ENCODE measurements at places on chromosomes 16 and 17.
A peak's percentile ranks its signal among the peaks of the same experiment; 100 is the strongest.

DNA sequence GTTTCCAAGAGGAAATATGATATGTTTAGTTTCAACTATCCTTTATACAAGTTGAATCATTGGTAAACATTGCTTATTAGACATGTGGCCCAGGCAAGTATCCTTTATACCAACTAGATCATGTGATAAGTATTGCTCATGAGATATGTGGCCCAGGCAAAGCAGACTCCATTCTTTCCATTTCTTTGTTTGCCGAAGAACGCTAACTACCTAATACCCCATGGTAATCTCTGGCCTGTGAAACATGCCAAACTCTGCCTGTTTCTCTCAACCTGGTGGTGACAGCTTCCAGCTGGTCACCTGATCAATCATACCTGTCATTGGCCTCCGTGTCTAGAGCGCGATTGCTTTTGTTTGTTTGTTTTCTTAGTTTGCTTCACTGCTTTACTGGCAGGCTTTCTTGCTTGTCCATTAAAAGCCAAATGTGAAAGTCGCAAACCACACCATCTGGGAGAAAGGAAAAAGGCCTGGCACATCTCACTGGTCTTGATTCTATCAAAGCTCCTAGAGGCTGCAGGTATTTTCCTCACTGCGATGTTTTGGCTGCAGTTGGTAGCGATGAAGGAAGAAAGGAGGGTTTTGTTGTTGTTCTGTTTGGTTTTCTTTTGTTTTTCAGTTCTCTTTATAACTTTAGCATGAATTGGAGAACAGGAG, 686.2 kb downstream of the KCNJ2 start:
- DNase-seq, result no peak

GRCh38 chr17:32672711-32673110, 185.9 kb downstream of the CDK5R1 start:
- DNase-seq, result no peak

- no peak for DNase-seq
Observed at GRCh38 chr16:10847176-10847575, 28.6 kb upstream of the TVP23A start.

DNA sequence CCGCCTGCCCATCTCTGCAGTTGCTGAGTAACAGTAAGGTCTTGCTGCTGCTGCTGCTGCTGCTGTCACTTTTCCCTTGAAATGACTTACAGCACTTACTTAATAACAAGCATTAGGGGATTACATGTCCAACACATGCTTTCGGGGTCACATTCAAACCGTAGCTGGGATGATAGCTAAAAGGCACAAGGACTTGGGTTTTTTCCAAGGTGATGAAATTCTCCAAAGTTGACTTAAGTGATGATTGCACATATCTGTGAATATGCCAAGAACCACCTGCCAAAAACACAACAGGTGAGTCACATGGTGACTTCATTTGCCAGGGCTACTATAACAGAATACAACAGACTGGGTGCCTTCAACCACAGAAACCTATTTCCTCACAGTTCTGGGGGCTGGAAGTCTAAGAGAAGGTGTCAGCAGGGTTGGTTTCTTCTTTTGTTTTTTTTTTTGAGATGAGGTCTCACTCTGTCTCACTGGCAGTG, 121.9 kb upstream of the TNRC6C start:
- DNase-seq, result no peak

DNA sequence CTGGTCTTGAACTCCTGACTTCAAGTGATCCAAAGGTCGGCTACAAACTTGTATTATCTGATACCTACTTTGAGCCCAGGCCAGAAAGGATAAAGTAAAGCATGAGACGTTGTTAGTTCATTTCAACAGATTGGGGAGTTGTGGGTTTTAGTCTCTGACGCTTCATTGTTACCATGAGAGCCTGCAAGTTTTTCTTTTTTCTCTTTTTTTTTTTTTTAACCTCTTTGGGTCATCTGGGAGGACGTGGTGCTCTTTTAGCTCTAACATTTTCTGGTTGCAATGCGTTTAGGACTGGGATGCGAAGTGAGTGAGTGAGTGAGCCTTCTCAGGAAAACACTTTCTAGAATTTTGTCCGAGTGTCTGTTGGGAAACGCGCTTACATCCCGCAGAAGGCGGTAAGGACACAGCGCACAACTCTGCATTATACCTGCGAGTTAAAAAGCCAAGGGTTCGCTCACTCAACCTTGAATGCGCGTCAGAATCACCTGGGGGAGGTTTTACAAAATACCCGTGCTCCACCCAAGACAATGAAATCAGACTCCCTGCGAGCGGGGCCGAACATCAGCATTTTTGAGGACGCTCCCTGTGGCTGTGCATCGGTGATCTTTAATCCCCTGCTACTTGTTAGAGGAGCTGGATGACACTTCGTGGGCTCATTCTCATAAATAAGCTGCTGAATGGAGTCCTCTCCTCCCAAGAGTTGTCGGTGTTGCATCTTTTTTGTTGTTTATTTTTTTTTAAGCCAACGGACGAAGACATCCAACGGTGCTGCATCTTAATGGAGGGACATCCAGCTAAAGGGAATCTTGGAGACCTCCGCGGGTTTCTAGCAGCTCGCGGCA, 629 bp upstream of the RNF135 start:
- DNase-seq, result no peak

DNA sequence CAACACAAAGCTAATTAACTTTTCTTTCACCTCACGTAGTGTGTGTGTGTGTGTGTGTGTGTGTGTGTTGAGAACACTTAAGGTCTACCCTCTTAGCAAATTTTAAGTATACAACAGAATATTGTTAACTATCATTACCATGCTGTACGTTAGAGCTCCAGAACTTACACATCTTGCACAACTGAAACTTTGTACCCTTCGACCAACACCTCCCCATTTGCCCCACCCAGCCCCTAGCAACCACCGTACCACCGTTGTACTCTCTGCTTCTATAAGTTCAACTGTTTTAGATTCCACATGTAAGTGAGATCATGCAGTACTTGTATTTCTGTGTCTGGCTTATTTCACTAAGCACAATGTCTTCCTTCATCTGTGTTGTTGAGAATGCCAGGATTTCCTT, 28.1 kb upstream of the MLYCD start:
- DNase-seq, result no peak

- no peak for DNase-seq
Observed at GRCh38 chr17:46984341-46984740, 5.3 kb upstream of the RPRML start.

- peak; percentile 78 for DNase-seq
Observed at GRCh38 chr16:65069065-65069464, 52.8 kb downstream of the CDH11 start.

GRCh38 chr16:66475232-66475631, 48.1 kb downstream of the BEAN1 start:
- no peak for DNase-seq

- DNase-seq, result no peak
Observed at GRCh38 chr17:42667088-42667951, 8.2 kb downstream of the TUBG2 start.

GRCh38 chr16:52611817-52612673, 65.1 kb upstream of the TOX3 start:
- DNase-seq, result no peak

DNA sequence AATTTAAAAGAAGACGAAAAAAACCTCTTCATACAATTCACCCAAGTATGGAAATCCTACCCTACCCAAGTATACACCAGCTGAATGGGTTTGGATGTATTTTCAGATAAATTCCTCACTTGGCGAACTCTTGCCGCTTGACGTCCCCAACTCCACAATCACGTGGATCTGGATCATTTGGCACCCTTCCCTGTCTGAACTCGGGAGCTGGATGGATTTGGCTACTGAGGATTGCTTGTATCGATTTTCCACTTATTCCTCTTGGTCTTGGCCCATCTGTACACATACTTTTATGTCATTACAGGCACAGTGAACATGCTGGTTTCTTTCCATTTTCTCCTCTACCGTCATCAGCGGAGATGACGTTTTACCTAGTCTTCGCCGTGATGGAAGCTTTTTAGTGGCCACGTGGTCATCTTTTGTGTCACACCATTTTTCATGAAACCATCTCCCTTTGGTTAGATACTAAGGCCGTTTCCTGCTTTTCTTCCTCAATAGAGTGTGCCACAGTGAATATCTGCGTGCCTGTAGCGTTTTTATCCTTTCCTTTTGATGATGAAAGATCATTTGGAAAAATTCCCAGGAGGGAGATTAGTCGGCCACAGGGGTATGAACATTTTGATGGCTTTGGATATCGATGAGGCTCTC, 47.1 kb downstream of the CMIP start:
- no peak for DNase-seq

DNA sequence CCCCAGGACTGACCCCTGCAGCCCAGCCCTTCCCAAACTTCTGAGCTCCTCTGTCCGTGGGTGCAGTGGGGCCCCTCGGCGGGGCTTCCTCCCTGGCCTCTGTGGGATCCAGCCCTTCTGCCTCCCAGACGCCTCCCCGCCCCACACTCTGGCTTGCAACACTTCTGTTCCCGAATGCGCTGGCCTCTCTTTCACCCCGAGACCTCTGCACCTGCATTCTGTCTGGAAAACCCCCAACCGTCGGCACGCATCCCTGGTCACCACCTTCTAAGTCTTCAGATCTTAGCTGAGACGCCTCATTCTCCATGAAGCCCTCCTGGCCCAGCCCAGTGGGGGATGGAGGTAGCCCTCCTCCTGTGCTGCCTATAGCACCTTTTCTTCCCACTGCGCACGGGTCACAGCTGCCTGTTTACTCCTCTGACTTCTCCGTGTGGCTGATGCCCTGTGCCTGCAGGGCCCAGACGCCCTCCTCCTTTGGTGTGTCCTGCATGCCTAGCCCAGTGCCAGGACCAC, 26.4 kb downstream of the TMEM235 start:
- DNase-seq, result no peak

- DNase-seq, result no peak
Observed at GRCh38 chr16:66585481-66586239, 6.4 kb downstream of the CMTM2 start.

DNA sequence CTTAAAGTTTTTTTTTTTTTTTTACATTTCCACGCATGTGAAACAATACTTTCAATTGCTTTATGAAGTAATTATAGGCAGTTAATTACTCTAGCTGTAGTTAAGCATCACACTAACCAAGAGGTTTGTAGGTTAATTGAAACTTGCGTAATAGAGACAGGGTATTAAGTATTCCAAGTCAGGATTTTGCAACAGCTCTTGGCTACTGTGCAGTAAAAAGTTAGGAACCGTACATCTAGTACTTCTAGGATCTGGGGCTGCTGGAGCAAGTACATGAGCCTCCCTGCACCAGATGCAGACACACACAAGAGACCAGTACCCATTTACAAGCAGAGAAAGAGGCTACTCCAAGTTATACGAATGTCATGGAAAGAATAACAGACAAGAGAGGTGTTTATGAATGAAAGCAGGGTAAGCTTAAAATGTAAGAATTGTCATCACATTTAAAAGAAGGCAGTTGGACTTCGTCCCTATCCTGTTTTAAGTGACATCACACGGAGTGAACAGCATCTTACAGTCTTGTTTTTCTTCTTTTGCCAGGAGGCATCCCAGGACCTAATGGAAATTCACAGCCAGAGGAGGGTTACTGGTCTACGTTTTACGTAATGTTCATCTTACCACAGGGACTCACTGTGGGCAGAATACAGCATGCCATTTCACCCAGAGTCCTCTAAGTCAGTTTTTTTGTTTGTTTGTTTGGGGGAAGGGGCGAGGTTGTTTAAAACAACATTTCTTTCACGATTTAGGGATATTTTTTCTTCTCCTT, 379.6 kb upstream of the PSMD7 start:
- DNase-seq, result no peak

DNA sequence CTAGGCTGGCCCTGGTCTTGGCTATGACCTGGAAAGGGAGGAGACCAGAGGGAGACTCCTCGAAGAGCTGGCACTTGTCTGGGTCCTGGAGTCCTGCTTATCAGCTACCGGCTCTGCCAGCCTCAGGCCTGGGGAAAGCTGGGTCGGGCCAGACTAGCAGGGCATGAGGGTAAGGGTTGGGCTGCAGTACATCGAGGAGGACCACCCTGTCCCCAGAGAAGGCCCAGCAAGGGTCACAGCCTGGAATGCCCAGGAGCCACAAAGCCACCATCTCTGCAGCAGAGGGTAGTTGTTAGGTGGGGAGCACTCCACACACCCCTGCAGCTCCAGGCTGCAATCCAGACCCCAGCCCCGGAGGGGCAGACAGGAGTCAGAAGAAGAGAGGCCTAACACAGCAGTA, 54.0 kb downstream of the SLC6A2 start:
- DNase-seq, result no peak

DNA sequence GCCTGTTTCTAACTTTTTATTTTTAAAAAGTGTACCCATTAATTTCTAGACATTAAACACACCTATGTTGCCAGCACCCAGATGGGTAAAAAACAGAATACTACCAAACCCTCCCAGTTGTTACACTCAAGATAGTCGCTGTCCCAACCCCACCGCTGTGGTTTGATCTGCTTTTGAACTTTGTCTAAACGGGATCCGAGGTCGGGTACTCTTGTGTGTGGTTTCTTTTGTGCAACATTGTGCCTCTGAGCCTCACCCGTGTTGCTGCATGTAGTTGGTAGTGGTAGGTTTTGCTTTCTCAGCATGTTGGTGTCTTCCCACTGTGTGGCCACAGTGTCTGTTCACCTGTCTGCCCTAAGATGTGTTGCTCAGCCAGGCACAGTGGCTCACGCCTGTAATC, 4.3 kb downstream of the KLHL36 start:
- DNase-seq, result no peak

GRCh38 chr17:60386147-60387058, 5.5 kb downstream of the USP32 start:
- DNase-seq, result no peak

DNA sequence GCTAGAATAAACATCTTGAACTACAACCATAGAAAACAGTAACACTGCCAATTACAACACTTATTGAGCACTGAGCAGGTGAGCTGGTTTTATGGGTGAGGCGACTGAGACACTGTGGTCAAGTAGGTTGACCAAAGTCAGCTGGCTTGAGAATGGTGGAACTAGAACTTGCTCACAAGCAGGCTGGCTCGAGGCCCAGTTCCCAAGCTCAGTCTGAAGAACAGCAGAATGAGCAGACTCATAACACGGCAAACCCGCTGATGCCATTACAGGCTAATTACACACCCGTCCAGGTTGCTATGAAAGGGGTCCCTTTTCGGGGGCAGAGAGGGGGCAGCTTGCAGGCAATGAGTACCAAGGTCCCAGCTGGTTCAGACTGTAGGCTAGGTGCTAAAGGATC, 6.5 kb downstream of the ZZEF1 start:
- no peak for DNase-seq

- no peak for DNase-seq
Observed at GRCh38 chr17:17254036-17254435, 17.1 kb upstream of the FLCN start.

- DNase-seq, result peak; percentile 73
Observed at GRCh38 chr17:62778990-62779681, 29.0 kb downstream of the MARCHF10 start.

- DNase-seq, result no peak
Observed at GRCh38 chr16:74923766-74924460, 61.0 kb downstream of the WDR59 start.

GRCh38 chr17:48526608-48527546, 3.9 kb downstream of the HOXB1 start:
- no peak for DNase-seq

GRCh38 chr17:77566151-77566550, 392.4 kb upstream of the TNRC6C start:
- no peak for DNase-seq

GRCh38 chr17:66089764-66090163, 102.2 kb downstream of the CEP112 start:
- DNase-seq, result no peak
